Fibroblast of skin of left biceps (primary cell): ENCODE measurements at places on chromosomes 2 and 18.

- no peak for DNase-seq
Measured at GRCh38 chr2:18980786-18981430, 377.5 kb downstream of the OSR1 start.

GRCh38 chr2:175253871-175254270 is 72.4 kb upstream of the ATP5MC3 start:
- no peak for DNase-seq

DNA sequence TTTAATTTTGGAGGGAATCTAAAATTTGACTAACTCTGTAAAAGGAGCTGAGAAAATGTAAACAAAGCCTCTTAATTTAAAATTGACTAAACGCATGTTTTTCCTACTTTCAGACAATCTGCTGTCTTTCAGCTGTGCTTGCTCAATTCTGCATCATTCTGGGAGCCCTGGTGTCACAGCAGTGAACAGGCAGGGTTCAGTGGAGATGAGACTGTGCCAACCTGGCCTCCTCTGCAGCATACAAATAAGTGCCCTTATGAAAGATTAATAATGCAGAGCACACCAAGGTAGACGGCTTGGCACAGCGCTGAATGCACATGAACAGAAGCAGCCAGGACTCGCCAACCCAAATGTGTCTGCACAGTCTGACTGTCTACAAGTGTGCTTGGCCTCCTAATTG is 222.0 kb upstream of the CHAC2 start:
- no peak for DNase-seq

- no peak for DNase-seq
Measured at GRCh38 chr2:30408961-30409387, 38.1 kb upstream of the LCLAT1 start.

DNA sequence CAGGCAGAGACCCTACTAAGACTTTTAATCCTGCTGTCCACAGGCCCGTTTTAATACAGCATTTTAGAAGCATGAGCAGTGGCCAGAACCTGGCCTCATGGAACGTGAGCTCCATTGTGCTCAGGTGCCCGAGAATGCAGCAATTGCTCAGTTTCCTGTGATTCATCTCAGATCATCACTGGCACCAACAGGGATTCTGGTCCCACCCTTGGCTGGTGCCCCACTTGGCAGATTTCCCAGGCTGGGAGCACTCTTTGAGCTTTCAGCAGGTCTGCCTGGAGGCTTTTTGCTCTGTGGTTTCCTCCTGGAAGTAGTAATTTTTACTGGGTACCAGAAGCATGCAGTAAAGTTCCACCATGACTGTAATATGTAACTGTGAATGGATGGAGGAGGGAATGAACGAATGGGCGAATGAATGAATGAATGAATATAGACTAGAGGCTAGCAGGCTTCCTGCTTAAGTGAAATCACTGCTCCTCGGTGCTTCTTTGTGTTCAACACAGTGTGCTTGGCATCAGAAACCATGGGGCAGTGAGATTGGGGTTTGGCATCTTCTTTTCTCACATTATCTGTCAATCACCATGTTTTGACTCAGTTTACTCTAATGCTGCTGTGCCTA is 312.9 kb downstream of the PRKCE start:
- DNase-seq: peak; percentile 54

DNA sequence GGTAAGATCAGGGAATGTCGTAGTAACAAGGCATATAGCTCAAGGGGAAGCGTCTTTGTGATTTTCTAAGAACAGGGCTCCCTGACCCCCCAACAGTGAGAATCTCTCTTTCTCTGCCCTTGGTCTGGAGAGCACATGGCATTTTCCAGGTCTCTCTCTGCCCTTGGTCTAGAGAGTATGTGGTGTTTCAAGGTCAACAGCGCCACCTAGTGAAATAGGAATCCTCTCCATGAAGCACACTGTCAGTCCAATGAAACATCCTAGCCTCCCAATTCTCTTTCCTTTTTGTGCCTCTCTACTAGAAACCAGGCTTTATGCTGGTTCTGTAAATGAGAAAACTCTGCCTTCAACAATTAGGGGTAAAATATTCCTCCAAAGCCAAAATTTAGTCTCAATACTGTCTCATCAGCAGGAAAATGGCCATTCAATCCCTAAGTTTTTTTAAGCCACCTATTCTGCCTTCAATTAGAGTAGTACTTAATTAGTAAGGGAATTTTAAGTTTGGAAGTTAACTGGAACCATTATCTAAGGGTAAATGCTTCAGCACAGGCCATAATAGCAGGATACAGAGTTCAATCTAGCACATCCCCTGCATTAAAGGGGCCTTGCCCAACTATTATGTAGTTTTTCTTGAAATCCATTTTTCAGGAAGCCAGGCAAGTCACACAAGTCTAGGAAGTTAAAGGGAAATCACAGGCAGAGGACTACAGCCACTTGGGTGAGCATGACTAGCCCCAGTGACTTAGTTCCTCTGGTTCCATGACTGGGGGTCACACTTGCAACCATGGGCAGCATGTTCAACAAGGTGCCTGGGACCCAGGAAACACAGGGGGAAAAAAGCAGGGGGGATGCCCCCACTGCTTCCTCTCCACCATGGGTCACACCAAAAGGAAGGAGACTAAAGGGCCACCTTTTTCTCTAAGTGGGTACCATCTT is 12.4 kb downstream of the DYM start:
- DNase-seq: no peak

GRCh38 chr2:106095478-106096298 is 98.4 kb downstream of the UXS1 start:
- DNase-seq: no peak

DNA sequence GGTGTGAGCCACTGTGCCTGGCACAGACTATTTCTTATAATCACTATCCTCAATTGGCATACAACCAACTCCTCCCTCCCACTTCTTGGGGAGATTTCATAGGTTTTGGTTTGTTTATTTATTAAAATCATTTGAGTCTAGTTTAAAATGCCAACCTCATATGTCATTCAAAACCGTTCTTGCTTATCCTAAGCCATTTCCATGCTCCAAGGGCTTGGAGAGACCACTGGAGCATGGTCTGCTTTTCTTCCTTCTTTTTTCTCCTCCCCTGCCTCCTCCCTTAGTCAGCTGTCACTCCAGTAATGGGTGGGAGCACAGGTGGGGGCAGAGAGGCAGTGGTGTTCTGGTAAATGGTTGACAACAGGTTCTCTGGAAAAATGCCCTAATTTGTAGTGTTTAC is 20.4 kb upstream of the KCNS3 start:
- DNase-seq: no peak

DNA sequence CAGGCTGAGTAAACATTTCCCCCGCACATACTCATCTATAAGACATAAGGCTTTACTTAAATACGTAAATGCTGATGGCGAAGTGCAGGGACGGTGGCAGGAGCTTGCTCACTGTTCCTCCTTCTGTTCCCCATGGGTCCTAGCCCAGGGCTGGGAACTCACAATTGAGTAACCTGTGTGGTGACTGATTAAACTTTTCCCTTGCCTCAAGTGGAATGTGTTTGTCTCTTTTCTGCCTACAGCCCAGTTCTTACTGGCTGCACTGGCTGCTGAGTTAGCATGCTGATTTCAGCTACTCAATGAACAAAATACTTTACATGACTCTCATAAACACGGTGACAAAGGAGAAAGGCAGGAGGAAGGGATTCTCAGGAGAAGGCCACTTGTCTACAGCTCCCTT is 87.3 kb downstream of the MARCO start:
- no peak for DNase-seq

DNA sequence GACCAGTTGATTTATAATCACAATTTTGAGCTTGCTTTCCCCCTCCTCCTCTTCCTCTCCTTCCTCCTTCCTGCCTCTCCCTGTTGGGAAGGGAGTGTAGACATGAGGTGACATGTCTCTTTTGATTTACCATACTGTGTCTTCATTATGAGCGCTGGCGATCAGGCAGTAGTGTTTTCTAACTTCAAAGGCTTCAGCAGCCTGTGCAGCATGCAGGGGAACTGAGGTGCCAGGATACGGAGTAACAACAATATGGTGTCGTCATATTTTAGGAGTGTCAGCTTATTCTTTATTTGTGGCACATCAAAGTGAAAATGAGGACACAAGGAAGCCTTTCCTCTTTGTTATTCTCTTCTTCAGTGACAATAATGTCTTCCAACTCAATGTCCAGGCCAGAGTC is 864.2 kb downstream of the SLC4A3 start:
- DNase-seq: no peak

DNA sequence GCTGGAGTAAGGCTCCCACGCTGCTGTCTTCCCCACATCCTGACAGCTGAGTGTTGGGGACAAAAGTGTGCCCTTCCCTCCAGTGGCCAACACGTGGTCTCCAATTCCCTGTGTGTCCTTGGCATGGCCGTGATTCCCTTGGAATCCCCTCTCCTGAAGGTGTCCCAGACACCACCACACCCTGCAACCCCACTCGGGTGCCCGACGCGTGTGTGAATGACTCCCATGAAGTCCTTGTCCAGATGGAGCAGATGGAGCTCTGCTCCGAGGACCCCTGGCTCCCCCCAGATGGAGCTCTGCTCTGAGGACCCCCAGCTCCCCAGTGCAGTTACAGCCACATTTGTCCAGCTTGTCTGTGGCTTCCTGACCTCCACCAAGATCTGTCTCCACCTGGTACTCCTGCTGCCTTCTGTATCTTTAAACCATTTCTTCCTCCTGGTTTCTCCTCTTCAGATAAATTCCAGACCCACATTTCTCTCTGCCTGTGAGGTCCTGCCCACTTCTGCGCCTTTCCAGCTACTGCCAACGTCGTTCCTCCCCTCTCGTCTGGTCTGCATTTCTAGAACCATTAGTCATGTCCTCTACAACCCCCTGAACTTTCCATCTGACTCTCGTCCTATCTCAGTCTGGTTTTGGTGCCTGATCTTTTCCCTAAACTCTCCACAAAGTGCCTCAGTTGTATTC is 86.8 kb upstream of the PXDN start:
- DNase-seq: no peak

DNA sequence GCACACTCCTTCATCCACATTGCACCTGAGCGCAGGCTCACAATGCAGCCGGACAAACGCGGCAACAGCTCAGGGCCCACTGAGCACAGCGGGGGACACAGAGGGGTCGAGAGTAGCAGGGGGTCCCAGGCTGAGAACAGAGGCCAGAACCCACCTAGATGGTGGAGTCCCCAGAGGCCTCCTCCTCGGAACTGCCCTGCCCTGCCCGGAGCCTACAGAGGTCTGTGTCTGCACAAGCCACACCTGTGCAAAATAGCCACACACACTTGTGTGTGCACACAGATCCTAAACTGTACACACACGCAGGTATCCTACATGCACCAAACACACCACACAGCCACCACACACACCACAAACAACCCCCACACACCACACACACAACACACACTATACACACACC is 72.8 kb downstream of the TMEM18 start:
- no peak for DNase-seq

- no peak for DNase-seq
Measured at GRCh38 chr2:105238664-105239240, 2.8 kb upstream of the GPR45 start.

GRCh38 chr2:64666810-64667438 is 13.2 kb upstream of the SERTAD2 start:
- DNase-seq: no peak

GRCh38 chr18:9113468-9114149 is 11.1 kb downstream of the NDUFV2 start:
- no peak for DNase-seq

DNA sequence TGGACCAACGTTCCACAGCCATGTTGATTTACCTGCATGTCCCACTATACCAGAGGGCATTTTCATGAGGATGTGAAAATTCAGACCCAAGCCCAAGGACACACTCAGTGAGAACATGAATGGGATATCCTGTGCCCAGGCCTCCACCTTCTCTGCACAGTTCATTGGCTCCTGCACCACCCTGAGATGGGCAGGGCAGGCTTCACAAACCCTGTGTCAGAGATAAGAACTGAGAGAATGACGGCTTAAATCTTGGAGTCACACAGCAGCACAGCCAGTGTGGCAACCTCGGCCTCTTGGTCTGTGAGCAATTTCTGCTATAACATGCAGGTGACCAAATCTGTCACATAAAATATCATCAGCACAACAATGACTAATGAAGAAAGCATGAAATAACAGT is 71.9 kb downstream of the UXS1 start:
- DNase-seq: no peak

DNA sequence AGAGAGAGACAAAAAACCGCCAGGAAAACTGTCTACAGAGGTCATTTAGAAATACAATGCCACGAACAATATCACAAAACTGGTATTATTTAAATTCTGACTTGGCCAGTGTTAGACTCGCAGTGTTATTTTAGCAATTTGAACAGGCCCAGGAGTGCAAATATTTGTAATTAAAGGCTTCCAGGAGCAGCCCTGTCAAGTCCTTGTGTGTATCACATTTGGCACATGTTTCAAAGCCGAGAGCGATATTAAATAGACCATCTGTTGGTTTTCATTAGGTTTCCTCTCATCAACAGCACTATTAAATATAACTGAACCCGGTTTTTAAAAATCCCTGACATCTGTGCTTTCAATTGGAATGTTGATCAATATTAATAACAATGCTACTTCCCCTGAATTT is 656.9 kb downstream of the TSN start:
- DNase-seq: no peak

GRCh38 chr2:127413782-127414637 is 4.2 kb upstream of the PROC start:
- DNase-seq: peak; percentile 36

DNA sequence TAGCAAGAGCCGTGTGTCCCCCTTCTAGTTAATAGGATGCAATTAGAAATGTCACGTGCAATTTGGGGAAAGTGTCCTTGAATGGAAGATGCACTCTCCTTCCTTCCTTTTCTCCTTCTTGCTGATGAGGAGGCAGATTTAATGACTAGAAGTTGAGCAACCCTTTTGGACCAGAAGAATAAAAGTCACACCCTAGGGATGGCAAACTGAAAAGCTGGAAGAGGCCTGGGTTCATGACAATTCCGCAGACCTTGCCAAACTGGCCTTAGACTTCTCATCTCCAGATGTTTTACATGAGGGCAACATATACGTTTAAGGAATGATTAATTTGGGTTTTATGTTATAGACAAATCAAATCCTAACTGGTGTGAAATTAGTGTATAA is 38.6 kb upstream of the NCOA1 start:
- no peak for DNase-seq

GRCh38 chr2:158269143-158269542 is 167.5 kb downstream of the UPP2 start:
- no peak for DNase-seq

DNA sequence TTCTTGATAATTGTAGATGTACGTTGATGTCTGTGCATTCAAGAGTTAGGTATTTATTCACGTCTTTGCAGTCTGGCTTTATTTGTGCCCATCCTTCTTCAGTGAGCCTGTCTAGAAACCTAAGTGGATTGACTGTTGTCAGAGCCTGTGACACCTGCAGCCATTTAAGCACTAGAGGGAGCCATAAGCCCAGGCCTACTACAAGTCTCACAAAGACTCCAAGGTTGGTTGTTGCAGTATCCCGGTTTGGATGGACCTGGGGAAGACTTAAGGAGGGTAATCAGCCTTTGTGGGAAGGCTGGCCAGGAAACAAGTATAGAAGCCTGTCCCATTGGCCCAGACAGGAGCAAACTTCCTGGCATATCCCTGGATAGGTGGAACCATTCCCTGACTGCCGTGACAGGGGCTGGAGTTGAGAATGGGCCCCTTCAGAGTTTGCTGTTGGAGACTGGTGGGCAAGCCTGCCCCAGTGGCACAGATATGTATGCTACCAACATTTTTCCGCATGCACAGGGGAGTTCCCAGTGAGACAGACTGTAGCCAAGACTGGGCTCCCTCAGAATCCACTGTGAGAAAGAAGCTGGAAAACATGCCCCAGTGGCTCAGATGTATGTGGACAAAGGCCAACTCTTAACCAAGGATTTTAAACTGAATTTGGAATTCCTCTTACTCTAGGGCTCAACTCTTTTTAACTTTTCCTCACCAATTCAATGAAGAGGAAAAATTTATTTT is 9.3 kb upstream of the LRRC30 start:
- peak; percentile 33 for DNase-seq
